ENCODE measurements at places on chromosomes 12 and 14.

GRCh38 chr12:70605976-70606375 lies 31.3 kb downstream of the PTPRB start:
- no peak for DNase-seq

DNA sequence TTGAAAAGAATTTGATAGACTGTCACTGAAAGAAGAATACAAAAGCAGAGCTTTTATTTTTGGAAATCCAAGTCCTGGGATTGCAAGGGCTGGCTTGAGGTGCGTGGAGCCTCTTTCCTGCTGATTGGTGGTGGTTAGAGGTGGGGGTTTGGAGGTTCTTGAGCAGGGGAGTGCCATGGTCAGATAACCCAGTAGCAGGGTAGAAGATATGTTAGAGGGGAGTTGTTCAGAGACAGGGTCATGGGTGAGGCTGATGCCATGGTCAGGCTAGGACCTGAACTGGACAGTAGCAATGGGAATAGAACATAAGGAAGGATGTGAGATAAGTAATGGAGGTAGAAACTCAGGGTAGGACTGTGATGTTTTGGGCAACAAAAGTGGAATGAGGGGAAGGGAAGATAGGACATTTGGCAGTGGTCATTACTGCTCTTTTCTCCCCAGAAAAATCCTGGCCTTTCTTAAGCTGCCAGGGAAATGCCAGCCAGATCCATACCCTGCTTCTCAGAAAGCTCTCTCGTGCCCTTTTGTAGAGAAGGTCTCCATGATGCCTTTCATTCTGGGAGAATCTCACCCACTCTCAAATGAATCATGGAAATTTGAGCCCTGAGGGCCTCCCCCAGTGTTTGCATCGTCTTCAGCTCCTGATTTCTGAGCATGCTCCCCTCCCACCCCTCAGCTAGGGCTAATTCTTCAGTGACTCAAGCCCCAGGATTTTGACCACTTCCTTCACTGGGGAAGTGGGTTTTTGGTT lies 9.5 kb downstream of the EMP1 start:
- no peak for DNase-seq

- DNase-seq = no peak
Measured at GRCh38 chr12:48993787-48994186, 5.4 kb downstream of the DDN start.

GRCh38 chr14:27181333-27181732 lies 583.5 kb upstream of the NOVA1 start:
- no peak for DNase-seq

DNA sequence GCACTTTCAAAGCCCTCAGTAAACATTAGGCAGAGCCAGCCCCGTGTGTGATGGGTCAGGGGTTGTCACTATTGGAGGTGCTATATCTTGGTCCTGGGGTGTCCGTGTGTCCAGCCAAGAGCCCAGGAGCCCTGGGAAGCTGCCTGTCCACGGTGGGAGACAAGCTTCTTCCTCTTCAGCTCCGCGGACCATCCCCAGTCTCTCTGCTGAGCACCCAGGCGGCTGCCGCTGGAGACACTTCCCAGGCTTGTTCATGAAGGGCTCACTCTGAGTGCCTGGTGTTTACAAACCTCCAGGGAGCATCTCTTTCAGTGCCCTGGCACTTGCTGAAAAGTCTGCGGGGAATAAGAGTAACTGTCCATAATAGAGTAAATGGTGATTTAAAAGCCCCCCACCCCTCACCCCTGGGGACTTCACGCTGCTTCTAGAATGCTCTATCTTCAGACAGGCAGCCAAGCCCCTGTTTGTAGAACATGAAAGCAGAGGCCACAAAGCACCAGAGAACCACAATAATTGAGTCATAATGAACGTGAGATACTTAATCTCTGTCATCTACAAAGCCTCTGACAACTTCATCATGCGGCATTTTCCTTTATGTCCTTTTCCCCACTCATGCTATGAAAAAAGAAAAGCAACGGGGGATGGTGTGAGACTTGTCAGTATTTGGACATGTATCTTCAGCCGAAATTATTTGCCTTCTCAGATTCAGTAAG lies 178.6 kb downstream of the TMEM132C start:
- no peak for DNase-seq

GRCh38 chr12:97426492-97427116 lies 36.0 kb upstream of the RMST start:
- no peak for DNase-seq

- no peak for DNase-seq
Measured at GRCh38 chr12:97650242-97650641, 187.6 kb downstream of the RMST start.

DNA sequence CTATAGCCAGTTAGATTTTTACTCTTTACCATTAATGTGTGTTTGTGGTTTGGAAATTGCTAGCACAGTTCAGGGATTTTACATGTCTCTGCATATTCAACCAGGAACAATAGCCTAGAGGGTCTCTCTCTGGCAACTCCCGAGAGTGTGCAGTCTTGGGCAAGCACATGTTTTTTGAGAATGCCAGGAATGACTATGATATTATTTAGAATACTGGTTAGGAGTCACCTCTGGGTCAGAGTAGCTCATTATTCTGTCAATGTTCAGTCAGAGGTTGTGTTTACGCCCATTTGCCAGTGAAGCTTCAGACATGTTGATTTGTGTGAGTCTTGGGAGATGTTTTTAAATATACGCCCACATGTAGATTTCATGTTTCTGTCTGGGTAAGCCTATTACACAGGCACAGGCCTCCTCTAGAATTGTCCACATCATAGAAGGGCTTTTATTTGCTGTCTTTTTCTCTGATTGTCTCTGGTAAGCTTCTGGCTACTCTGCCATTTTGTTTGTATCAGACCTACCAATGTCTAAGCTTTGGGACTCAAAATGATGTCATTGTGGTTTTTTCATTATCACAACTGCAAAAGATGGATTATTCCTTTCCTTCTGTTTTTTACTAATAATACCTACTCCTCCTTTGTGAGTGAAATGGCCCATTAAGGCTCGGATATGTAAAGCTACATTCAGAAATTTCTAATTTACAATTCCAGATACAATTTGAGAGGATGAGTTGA lies 203.1 kb upstream of the PPFIA2 start:
- no peak for DNase-seq

GRCh38 chr12:124248941-124249825 lies 45.7 kb upstream of the RFLNA start:
- no peak for DNase-seq

DNA sequence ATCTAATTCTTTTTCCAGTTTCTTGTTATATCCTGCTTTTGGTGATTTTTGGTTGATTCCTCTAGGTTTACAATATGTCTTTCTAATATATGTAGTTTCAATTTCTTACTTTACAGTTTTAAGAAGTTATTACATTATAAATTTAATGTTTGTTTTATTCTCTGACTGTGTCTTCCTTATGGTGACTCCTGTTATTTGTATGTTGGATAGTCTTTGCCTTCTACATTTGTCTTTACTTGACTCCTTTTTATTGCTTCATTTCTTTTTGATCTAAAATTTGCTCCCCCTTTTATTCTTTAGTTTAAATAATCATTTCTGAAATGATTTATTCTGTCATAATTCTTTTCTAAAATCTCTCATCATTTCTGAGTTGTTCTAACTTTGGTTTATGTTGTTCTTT lies 125.8 kb downstream of the CCDC91 start:
- DNase-seq = no peak

- DNase-seq = no peak
Measured at GRCh38 chr12:53603196-53603595, 23.0 kb downstream of the ATF7 start.

DNA sequence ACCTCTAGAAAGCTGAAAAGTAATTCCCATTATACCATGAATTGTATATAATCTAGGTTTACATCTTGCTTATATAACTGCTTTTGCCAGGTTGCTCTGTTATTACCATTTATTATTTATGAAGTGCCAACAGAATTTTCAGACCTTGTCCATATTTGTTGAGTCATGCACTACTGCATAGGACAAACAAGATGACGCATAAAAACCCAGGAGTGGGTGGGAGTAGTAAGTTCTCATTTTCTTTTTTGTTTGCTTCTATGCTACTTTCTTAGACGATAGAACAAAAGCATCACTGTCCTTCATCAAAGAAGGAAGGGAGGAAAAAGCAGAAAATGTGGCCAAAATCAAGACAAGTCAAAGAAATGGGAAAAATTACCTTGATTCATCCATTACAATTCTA lies 119.0 kb upstream of the RASSF8 start:
- no peak for DNase-seq

DNA sequence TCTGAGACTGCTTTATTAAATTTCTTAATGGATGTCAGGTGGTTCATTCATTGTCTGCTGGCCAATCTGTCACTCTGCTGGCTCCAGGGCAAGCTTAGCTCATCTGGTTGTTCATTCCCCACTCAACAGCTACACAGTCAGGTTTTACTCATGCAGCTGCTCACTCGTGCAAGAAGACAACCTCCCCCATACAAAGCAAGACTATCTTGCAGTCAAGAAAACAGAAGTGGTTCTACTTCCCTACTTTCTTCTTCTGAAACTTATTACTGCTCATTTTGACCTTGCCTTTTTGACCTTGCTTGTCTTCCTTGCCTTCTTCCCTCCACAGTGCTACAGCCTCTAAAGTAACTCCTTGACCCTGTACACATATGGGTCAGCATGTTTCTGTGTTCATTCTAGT lies 277.9 kb downstream of the SSPN start:
- no peak for DNase-seq

DNA sequence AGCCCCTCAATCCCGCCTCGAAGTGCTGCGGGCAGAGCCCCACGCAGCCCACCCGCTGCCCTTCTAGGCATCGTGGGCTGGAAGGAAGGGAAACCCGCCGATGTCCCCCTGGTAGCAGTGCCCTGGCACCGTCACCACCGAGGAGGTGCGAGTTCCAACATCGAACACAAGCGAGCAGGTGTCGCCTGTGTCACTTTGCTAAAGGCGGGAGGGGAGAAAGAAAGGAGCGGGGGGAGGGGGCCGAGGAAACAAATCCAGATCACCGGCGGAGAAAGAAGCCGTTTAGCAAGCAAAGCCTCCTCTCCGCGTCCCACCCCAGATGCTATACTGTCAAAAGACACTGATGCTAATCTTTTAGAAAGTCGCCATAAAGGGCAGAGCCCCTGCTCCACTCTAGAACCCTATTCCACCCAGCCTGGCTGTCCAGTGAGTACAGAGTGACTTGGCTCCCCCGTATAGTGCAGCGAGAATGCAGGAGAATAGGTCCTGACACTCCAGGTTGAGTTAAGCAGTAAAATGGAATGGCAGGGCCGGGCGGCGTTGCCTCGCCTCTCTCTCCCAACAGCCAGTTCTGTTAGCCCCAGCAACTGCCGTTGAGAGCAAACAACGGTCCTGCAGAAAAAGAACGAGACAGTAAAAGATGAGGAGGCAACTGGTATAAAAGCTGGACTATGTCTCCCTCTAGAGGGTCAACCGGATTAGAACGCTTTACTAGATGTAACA lies 67.9 kb upstream of the USP15 start:
- DNase-seq = no peak

- no peak for DNase-seq
Measured at GRCh38 chr14:93731753-93732152, 56.5 kb downstream of the PRIMA1 start.

- no peak for DNase-seq
Measured at GRCh38 chr14:97956581-97957340, 1159.6 kb downstream of the VRK1 start.

DNA sequence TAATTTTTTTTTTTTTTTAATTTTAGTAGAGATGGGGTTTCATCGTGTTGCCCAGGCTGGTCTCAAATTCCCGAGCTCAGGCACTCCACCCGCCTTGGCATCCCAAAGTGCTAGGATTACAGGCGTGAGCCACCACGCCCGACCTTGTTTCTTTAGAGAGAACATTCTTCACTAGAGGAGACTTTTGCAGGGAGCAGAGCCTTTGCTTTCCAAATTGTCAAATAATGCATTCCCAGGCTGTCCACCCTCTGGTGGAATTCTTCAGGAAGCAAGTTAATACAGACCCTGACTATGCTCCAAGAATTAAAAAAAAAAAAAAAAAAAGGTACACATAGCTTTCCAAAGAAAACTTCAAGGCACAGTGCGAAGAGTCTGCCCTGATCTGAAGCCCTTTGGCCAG lies 6.8 kb downstream of the ALDH1L2 start:
- DNase-seq = no peak

DNA sequence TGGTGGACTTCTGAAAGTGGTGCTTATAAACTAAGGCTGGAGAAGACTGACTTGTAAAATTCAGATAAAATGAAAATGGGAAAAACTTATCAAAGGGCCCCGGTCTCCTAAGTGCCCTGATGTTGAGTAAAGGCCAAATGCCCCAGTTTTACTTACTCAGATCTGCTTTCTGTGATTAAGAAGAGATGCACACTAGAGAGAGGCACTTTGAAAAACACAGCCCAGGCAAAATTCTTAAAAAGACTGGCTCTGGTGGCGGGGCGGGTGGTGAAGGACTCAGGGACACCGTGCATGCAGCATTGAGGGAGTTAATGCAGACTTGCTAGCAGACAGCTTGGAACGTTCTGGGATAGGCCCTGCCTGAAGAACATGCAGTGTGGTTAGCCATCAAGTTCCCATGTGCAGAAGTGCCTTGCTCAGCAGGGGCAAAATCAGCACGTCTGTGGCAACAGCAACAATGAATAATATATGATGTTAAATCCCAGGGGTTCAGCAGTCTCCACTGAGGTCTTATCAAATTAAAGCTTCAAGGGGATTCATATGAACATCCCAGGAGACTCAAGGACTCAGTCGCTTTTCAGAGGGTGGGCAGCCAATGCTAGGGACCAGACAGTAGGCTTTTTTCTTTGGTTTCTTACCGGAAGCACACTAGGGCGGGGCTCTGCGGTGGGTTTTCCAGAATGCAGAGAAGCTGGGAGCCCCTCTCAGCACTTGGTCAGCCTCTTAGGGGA lies 105.0 kb downstream of the DAD1 start:
- DNase-seq = no peak

- no peak for DNase-seq
Measured at GRCh38 chr14:64233531-64234190, 60.5 kb downstream of the ESR2 start.

GRCh38 chr12:51364001-51364400 lies 17.5 kb upstream of the CELA1 start:
- DNase-seq = no peak

- no peak for DNase-seq
Measured at GRCh38 chr12:13004361-13004760, 4.3 kb upstream of the HEBP1 start.

Measured in activated gamma-delta T cell (primary cell).